Activated T-helper 17 cell treated with anti-CD3 and anti-CD28 coated beads, Interleukin-2, amount 50 U/mL, for 72 hours (primary cell): ENCODE measurements at places on chromosomes 13 and 19. TPM values are rescaled to one million over a fixed set of nuclear protein-coding genes. Genes with fewer than 3 reads are reported as not detected.
A peak's percentile ranks its signal among the peaks of the same experiment; 100 is the strongest.

DNA sequence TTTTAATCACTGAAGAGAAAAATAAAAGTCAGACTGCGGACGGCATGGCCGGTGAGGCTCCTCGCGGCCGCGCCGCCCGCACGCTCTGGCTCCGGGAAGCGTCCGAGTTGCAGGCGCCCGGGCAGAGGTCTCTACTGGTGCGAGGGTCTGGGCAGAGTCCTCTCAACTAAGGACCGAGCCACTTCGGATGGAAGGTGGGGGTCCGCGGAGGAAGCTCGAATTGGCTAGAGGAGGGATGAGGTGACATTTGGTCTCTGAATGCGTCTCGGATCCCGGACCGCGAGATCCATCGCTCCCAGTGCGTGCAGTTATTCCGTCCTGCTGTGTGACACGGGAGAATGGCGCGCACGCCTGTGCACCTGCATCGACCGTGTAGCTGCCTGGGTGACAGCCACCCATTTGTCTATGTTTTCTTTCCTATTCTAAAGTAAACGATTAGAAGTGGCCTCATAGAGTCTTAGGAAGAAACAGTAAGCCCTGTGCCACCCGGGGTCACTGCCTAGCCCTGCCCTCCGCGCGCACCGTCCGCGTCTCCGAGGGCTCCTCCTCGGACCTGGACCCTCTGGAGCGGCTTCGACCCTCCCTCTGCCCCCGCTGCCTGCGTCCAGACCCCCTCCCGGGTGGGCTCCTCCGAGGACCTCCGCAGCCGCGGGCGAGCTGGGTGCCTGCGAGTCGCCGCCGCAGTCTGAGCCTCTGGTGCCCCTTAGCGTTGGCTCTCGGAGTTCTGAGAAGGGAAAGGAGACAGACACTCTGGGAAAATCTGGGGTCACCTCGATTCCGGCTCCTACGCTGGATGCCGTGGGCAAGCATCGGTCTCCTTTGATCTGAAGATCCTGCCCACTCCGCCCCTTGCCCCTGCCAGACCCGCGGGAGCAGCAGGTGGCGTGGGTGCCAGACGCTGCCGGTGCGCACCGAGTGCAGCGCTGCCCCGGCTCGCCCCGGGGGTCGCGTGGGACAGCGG lies 347.4 kb downstream of the LIG4 start:
- ATAC-seq = no peak

DNA sequence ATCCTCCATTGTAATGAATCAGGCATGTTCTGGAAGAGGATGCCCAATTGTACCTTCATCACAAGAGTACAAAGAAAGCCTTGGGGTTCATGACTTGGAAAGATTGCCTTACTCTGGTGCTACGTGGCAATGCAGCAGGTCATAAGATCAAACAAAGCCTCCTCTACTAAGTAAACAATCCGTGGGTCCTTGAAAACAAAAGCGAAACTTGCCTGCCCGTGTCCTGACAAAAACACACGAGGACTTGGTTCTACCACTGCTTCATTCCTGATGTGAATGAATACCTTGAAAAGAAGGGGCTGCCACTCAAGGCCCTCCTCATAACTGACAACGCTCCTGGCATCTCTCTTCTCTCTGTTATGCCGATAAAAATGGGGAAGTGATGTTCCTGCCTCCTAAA lies 18.9 kb downstream of the ZNF563 start:
- ATAC-seq = no peak

GRCh38 chr19:6110360-6110977 lies at the start of gene RFX2:
TSS of gene RFX2 (minus strand) at chr19:6110500. CDS start at chr19:6047496, 63,004 bp downstream.
- ATAC-seq = peak; percentile 94

DNA sequence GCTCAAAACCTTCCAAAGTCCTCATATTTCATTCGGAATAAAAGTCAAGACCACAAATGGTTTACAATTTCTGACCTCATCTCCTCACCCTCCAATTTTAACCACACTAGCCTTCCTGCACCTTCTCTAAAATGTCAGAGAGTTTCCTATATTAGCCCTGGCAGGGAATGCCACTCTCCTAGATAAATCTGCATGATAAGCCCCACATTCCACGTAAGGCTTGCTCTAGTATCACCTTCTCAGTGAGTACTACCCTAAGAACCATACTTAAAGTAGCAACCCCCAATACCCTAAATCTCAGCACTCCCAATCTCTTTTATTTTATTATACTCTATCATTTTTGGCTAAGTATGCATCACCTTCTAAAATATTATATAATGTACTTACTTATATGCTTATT lies 100.5 kb upstream of the SLITRK5 start:
- ATAC-seq = no peak

DNA sequence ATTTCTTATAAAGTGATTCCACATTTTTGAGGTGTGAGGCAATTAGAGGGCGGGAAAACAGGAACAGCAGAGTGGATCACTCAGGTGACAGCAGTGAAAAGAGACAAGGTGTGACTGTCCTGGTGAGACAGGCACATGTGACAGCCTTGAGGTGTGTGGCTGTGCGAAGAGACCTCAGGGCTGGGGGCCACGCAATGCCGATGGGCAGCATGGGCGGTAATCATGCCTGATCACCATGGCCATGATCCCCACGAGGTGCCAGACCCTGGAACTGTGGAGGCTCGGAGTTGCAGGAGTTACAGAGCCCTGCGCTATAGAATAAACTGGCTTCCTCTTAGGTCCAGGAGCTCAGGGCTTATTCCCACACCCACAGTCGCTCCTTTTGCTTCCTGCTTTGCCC lies 2.0 kb downstream of the SPACA6 start:
- ATAC-seq = no peak

DNA sequence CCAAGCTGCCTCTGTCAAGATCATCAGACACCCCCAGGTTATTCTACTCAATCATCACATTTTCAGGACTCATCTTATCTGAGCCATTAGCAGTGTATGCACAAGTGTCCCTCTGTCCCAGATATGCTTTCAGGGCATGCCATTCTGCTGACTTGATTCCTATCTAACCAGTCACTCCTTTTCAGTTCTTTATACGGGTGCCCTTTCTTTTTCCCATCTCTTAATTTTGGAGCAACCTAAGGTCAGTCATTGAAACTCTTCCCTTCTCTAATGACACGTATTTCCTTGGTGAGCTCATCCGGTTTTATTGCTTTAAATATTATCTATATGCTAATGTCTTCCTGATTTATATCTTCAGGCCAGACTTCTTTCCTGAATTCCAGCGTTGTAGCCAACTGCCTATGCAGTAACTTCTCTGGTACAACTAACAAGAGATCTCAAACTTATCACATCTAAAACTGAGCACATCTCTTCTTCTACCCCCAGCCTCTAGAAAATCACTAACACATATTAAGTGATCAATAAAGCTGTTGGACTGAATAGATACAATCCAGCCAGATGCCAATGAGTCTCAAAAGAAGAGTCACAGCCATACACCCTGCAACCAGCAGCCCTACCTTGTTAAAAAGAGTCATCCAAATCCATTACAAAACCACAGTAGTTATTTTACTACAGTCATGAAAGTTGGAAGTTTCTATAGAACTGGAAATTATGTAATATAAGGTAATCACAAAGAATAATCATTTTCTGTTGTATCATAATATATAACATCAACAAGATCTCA lies 58.8 kb downstream of the DCLK1 start:
- no peak for ATAC-seq

DNA sequence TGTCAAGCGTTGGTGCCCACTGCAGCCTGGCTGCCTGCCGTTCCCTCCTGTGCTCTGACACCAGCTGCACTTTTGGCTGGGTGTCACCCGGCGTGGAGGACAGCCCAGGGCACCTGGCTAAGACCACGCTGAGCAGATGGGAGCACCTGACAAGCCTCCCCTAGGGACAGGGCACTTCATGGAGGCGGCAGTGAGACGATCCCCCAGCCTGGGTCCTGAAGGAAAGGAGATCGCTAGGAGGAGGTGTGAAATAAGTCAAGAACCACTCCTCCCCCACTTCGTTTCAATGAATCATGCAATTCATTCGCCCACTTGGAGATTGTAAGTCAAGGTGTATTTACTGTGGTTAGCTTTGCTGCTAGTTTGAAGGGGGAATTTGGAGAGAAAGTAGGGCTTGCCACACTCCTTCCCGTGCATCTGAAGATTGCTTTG lies 38.8 kb downstream of the VSTM2B start:
- ATAC-seq = peak; percentile 87

DNA sequence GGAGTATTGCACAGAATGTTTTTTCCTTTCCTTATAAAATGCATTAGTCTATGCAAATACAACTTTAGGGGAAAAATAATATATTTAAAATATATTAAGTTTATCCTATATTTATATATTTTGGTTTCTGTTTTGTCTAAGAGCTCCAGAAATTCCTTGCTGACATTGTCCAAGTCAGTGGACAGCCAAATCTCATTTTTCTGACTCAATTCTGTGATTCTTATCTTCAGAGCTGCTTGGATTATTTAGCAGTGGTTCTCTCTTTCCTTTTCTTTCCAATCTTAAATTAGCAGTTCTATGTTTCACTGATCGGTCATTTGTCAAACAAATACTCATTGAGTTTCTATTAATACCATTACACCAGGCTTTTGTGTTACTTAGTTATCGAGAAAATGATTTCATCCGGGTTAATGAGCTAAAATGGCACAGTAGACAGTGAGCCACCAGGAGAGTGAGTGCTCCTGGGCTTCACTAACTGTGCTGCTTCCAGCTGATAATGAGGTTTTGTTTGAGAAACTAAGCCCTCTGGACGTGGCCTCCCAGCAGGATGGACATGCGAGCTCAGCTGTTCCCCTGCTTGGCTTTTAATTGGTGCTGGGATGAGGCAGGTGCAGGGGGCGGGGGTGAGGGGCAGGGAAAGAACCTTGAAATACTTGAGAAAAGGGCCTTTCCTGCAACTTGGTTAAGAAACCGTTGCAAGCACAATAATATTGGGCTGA lies 44.0 kb downstream of the ATP11A start:
- ATAC-seq = no peak

GRCh38 chr19:3606174-3606689 lies 443 bp downstream of the TBXA2R start:
- peak; percentile 74 for ATAC-seq

- ATAC-seq = no peak
Observed at GRCh38 chr13:45886466-45886865, 34.9 kb upstream of the SIAH3 start.

DNA sequence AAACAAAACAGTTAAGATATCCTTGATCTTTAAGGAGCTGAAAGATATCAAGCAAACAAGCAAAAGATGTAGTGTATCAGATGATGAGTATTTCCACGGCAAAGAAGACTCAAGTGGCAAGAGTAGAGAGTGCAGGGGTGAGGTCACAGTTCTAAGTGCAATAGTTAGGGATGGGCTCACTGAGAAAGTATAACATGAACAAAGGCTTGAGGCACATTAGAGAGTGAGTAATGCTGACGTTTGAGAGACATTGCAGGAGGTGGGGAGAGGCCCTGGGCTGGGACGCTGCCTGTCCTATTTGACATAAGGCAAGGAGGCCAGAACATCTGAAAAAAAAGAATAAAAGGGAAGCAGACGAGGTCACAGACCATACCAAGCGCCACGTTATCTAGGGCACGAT lies 1.4 kb downstream of the DUXA start:
- no peak for ATAC-seq

- ATAC-seq = no peak
Observed at GRCh38 chr13:90768116-90768515, 579.4 kb upstream of the MIR17HG start.

GRCh38 chr19:6852001-6852400 lies 35.4 kb upstream of the ADGRE1 start:
- no peak for ATAC-seq

DNA sequence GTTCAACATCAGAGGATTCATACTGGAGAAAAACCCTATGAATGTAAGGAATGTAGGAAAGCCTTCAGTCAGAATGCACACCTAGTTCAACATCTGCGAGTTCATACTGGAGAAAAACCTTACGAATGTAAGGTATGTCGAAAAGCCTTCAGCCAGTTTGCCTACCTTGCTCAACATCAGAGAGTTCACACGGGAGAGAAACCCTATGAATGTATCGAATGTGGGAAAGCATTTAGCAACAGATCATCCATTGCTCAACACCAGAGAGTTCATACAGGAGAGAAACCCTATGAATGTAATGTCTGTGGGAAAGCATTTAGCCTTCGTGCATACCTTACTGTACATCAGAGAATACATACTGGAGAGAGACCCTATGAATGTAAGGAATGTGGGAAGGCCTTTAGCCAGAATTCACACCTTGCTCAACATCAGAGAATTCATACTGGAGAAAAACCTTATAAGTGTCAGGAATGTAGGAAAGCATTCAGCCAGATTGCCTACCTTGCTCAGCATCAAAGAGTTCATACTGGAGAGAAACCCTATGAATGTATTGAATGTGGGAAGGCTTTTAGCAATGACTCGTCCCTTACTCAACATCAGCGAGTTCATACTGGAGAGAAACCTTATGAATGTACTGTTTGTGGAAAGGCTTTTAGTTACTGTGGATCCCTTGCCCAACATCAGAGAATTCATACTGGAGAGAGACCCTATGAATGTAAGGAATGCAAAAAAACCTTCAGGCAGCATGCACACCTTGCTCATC lies 15.4 kb downstream of the ZNF570 start:
- ATAC-seq = no peak

GRCh38 chr13:29925457-29926097 lies 75.2 kb upstream of the UBL3 start:
- no peak for ATAC-seq

DNA sequence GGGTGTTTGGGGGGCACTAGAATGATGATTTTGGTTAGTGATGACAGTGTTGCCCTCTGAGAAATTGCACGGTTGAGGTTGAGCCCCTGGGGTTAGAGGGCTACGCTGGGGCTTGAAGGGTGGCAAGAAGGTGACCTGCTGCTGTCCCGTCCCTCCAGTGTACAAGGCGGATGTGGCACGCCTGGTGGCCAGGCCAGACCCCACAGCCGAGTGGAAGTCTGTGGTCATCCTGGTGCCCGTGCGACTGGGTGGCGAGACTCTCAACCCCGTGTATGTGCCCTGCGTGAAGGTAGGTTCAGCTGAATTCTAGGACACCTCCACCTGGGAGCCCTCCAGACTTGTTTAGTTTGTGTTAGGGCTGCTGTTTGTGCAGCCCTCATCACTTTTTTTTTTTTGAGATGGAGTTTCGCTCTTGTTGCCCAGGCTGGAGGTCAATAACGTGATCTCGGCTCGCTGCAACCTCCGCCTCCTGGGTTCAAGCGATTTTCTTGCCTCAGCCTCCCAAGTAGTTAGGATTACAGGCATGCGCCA lies 5.1 kb downstream of the ATG4D start:
- no peak for ATAC-seq

The NLRP4 gene
- total RNA-seq = not detected

The LRG1 gene
- total RNA-seq = 0.53 TPM

The MBD3L3 gene
- total RNA-seq = not detected

The PCDH20 gene
- total RNA-seq = not detected

The CD79A gene
- 0.22 TPM for total RNA-seq
